RPMI7951 (cell line): ENCODE measurements at places on chromosomes 3 and 15. TPM values are rescaled to one million over a fixed set of nuclear protein-coding genes. Genes with fewer than 3 reads are reported as not detected.

- no peak for DNase-seq
Measured at GRCh38 chr3:118909763-118910162, 124.9 kb downstream of the IGSF11 start.

- no peak for DNase-seq
Measured at GRCh38 chr3:83928903-83929302, 1029.9 kb upstream of the CADM2 start.

- no peak for DNase-seq
Measured at GRCh38 chr15:101148881-101149664, 102.8 kb downstream of the CHSY1 start.

- peak; percentile 76 for DNase-seq
Measured at GRCh38 chr15:98428253-98428989, 219.9 kb upstream of the IGF1R start.

SNX22 gene
- 0.12 and 0.29 TPM in 2 replicates for total RNA-seq

IGSF11 gene
- total RNA-seq: 0.39 TPM in 1 of 2 replicates, not detected in the other

- no peak for DNase-seq
Measured at GRCh38 chr15:60419753-60420152, 22.0 kb upstream of the ANXA2 start.

DNA sequence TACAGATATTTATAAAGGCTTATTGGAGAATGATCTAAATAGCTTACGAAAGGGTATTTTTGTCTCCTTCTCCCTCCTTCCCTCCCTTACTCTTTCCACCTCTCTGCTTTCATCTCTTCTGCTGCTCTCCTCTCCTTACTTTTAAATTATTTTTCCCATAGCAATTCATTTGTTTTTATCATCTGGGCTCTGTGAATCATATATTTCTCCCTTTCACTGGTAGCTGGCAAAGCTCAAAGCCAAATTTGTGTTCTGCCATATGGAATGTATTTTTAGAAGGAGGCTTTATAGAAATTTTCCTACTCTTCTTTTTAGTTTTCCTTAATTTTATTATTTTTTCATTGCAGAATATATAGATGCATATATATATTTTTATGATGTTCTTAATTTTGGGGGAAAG is 385.8 kb downstream of the C3orf38 start:
- DNase-seq: no peak

DNA sequence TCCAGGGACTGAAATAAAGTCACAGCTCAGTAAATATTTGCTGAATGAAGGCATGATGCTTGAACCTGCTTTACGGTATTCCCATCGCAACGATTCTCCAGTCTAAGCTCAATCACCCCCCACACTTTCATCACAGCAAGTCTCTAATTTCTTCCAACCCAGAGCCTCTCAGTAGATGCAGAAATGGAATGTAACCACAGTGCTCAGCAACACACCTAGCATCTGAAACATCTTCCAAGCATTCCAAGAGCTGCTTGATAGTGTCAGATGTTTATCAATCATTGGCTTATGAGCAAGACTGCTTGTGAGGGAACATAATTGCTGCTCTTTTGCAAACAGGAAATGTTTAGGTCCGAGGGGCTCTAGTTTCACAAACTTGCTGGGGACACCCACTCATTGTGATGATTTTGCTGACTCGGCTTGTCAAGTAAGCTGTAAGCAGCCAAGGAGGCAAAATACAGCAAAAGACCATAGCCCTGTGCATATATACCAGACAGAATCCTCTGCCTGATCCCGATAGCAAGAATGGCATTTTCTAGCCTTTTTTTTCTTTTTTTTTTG is 751.2 kb downstream of the NR2F2 start:
- DNase-seq: no peak

DNA sequence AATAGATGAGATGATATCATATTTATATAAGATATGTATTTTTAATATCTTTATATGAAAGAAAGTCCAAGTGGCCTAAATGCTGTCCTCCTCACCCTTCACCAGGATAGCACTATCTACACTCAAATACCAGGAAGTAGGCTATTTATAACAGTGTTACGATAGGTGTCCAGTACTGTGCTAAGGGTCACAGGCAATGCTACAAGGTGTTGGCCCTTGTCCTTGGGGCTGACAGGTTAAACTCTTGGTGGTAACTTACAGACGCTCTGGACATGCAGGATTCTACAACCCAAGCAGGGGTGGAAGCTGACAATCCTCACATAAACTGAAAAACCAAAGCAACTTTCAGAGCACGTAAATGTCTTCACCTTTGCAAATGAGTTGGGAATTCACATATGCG is 22.3 kb downstream of the NCEH1 start:
- DNase-seq: no peak

DNA sequence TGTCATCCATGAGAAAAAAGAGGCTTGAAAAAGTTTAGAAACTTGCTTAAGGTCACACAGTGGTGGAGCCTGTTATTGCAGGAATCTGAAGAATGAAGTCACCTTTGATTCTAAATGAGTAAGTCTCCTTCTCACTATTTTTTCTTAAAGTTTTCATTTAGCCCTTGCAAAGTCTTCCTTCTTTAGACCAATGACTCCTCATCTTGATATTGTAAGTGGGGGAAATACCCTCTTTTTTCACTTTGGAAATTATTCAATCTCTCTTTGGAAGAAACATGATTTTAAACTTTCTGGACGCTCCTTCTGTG is 787 bp upstream of the SLMAP start:
- peak; percentile 65 for DNase-seq

LCMT2 gene
- total RNA-seq: 9.5 and 14.7 TPM in 2 replicates

XCR1 gene
- total RNA-seq: not detected in 2 replicates

GRCh38 chr3:157318639-157319288 is 117.9 kb upstream of the PTX3 start:
- no peak for DNase-seq

C3orf85 gene
- not detected in 2 replicates for total RNA-seq

DNAH1 gene
- 0.48 and 0.78 TPM in 2 replicates for total RNA-seq

DNA sequence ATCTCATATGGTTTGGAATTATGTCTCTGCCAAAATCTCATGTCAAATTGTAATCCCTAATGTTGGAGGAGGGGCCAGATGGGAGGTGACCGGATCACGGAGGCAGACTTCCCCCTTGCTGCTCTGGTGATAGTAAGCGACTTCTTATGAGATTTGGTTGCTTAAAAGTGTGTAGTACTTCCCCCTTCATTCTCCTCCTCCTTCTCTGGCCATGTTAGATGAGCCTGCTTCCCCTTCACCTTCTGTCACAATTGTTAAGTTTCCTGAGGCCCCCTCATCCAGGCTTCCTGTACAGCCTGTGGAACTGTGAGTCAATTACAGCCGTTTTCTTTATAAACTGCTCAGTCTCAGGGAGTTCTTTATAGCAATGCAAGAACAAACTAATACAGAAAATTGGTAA is 51.1 kb downstream of the NEDD4 start:
- DNase-seq: no peak

GREM1 gene
- 68.1 and 79.4 TPM in 2 replicates for total RNA-seq

DNA sequence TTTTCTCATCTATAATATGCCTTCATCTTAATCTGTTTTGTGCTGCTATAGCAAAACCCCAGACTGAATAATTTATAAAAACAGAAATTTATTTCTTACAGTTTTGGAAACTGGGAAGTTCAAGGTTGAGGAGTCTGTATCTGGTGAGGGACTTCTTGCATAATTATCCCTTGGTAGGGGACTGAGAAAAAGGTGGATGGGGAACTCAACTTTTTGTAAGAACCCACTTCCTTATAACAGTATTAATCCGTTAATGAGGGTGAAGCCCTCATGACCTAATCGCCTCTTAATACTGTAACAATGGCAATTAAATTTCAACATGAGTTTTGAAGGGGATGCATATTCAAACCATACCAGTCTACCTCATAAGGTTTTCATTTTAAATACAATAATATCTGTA is 17.4 kb upstream of the MYH15 start:
- no peak for DNase-seq

DNA sequence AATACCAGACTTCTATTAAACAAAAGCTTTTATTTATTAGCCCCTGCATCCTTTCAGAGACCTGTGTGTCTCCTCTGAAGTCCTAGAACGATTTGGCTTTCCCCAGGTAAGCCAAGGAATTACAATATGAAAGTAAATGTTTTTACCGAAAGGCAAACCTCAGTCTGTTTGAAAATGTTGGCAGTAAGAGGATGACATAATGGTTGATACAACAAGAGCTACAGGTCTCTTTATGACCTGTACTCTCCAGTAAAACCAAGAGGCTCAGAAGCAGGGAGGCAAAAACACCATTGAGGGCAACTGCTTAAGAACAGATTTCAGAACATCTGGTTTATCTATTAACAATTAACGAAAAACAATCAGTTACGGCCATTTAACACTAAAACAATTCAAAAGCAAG is 107.8 kb downstream of the ADAM10 start:
- no peak for DNase-seq

- no peak for DNase-seq
Measured at GRCh38 chr3:119400466-119400865, 62.9 kb downstream of the TMEM39A start.

PDZRN3 gene
- 3.5 and 3.8 TPM in 2 replicates for total RNA-seq

DNA sequence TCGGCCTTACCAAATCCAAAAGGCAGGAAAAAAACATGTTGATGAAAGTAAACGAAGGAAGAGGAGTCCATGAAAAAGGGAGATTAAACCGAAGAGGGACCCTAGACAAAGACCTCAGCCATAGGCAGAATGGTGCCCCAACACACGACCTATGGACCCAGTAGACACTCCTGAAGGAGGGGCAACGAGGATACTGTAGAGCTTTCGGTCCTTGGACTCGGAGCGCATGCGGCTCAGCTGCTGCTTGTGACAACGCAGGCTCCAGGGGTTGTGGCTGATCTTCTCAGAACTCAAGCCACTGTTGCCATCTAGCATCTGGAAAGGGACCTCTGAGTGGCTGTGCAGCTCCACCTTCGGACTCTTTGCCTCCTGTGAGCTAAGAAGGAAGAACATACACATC is 8.8 kb upstream of the GMPPB start:
- DNase-seq: no peak

DNA sequence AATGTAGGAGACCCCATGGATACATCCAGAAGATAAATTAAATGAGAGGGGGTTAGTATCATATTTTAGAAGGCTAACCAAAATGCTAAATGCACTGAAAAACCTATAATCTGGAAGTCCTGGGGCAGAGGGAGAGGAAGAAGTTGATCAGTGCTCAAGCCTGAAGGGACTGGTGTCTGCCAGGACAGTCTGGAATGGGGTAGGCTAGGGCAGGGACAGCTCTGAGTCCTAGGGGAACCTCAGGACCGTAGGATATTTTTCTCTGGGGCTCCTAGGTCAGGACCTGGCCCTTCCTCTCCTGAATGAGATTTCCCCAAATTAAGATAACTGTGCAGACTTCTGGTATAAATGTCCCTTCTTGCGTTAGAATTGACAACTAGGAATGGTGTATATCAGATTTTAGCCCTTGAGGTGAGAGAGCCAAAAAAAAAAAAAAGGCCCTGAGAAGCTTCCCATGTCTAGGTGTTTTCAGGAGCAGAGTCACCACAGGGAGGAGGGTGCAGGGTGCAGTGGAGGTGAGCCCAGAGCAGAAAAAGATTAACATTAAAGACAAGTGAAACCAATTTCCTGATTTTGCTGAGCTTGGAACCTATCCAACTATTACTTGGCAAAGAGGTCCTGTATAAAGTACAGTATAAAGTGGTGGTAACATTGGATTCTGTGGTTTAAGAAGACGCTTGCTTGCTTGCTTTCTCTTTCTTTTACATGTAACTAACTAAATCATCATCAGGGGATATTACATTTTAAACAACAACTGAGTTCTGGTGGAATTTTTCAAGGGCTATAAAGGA is 63.5 kb downstream of the HACD2 start:
- DNase-seq: no peak

HIGD2B gene
- total RNA-seq: not detected in 2 replicates
